ENCODE measurements at places on chromosomes 1 and 21. TPM values are rescaled to one million over a fixed set of nuclear protein-coding genes. Genes with fewer than 3 reads are reported as not detected.
A peak's percentile ranks its signal among the peaks of the same experiment; 100 is the strongest.

GRCh38 chr1:235776396-235776795 lies 90.3 kb downstream of the LYST start:
- no peak for DNase-seq

- DNase-seq: peak; percentile 88
Observed at GRCh38 chr1:20725189-20726117, 7.0 kb downstream of the SH2D5 start.

GRCh38 chr1:207463021-207463420 lies 8.9 kb downstream of the CR2 start:
- peak; percentile 15 for DNase-seq

DNA sequence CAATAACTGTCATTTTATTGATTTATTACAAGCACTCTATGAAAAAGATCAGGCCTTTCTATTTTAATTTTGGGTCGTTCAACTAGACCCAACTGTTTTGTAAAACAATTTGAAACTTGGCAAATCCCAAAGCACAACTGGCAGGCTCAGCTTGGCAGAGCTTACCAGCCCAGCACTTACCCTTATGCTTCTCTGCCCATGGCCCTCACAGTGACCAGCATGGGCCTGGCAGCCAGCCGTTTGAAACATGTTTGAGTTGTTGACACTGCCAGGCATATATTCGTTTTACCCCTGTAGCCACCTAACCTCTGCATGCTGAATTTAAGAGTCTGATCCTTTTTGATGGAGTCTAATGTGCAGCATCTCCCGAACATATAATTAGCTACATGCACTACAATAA lies 796.7 kb upstream of the ADGRL2 start:
- DNase-seq: no peak

- DNase-seq: peak; percentile 6
Observed at GRCh38 chr1:92211166-92211565, 6.5 kb upstream of the C1orf146 start.

Gene SDHB
- 169 TPM for total RNA-seq

Gene ADGRB2
- total RNA-seq: 0.83 TPM

GRCh38 chr1:235473806-235474205 lies 30.4 kb downstream of the B3GALNT2 start:
- DNase-seq: peak; percentile 41

Gene NBPF6
- total RNA-seq: not detected

DNA sequence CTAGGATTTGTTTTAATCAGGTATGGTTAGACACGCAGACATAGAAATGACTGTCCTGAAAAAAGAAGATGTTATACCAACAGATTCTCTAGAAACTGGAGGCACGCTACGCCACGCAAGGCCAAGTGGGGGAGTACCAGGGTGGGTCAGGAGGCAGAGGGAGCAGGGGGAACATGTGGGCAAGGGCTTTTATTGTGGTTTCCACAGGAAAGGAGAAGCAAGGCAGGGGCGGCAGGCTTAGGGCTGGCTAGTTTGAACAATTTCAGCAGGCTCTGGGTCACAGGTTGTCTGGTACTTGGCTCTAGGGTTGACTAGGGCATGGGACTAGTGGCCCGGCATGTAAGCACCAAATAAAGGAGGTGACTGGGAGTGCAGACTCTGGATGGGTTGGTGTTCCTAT lies 7.2 kb downstream of the MTARC2 start:
- no peak for DNase-seq

Gene MAP10
- total RNA-seq: 1.8 TPM

Gene TPTE
- not detected for total RNA-seq

- DNase-seq: no peak
Observed at GRCh38 chr1:13890766-13891165, 190.8 kb downstream of the PRDM2 start.

Gene KCNJ9
- total RNA-seq: not detected

DNA sequence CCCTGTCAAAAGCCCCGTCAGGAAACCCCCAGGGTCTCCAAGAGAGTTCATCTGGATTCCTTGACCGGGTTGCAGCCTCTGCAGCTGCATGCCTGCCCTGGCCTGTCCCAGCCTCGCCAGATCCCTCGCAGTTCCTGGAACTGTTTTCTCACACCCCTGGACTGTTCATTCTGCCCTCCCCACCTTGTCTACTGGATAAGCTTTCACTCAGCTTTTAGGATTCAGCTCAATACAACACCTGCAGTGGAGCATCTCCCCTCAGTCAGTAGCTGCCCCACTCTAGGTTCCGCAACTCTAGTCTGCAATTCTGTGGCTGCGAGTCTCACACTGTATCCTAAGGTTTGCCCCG lies 67.2 kb downstream of the FAM163A start:
- peak; percentile 6 for DNase-seq

DNA sequence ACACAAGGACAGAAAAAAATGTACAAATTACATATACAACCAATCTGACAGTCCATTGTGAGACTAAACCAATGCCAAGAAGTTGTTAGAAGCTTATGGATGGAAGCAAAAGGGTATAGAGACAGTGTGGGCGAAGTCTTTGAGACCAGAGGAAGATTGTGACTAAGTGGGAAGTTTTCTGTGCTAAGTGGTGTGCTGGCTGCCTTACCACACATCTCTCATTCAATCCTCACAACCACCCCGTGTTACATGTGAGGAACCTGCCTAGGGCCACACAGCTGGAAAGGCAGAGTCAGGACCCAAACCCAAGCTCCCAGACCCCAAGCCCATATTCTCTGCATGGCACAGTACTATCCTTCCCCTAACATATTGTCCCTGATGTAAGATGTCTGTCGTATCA lies 53.5 kb upstream of the DUSP10 start:
- no peak for DNase-seq

Gene OPN3
- total RNA-seq: 36.5 TPM

Gene SPRR2B
- not detected for total RNA-seq

Gene SHE
- not detected for total RNA-seq

- DNase-seq: no peak
Observed at GRCh38 chr21:24844671-24845070, 762.6 kb downstream of the MRPL39 start.

DNA sequence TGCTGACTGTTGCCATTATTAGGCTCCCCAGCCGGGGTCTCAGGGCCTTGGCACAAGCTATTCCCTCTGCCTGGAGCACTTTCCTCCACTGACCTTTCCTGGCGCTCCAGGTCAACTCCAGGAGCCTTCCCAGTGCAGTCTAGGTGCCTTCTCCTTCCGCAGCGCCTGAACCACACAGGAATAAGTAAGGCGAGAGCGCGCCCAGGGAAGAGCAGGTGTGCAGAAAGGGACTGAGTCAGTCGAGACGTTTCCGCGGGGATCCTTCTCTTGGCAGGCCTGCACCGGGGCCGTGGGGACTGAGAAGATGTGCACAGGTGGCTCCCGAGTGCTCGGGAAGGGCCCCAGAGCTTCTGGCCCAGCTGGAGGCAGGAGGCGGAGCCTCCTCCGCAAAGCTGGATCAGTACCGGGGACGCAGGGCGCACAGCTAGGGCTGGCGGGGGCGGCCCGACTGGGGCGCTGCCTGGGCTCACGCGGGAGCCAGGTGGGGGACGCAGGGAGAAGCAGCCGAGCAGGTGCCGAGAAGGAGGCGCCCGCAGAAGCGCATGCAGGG lies 765 bp upstream of the BMP8A start:
- DNase-seq: peak; percentile 19

DNA sequence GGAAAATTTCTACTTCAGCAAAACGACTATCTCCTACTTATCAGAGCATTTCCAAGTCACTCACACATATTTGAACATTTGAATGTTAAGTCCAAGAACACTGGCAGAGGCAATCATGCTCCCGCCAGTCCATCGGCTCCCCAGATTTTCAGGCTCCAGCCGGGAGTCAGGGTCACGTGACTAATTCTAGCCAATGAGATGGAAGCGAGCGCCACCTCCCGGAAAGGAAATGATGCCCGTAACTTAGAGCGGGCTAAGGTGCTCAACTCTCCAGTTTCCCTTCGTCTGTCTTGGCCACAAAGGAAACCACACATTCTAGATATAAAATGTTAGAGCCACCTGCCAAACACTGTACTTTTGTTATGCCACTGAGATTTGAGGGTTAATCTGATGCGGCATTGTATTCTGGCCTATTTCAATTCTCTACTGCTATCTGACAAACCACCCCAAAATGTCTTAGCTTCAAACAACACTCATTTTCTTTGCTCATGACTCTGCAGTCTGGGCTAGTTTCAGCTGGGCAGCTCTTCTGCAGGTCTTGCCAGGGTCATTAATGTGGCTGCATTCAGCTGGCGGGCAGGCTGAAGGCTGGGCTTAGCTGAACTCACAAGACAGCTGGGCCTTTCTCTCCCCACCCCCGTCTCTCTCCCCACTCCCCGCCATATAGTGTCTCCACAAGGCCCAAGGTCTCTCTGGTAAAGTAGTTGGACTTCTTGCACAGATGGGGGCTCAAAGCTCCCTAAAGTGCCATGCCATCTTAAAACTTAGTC lies 16.5 kb upstream of the LHX4 start:
- peak; percentile 10 for DNase-seq

GRCh38 chr1:12124693-12125421 lies 41.9 kb upstream of the TNFRSF1B start:
- peak; percentile 41 for DNase-seq

DNA sequence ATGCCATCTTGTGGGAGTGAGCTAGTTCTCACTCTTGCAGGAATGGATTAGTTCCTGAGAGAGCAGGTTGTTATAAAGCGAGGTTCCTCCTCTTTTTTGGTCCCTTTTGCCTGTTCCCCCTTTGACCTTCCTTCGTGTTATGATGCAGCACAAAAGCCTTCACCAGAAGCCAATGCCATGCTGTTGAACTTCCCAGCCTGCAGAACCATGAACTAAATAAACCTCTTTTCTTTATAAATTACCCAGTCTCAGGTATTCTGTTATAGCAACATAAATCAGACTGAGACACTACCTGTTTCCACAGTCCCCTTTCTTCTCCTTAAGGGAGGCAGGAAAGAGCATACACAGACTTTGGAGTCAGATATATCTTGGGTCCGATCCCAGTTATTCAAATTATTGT lies 25.6 kb downstream of the DISP3 start:
- no peak for DNase-seq

DNA sequence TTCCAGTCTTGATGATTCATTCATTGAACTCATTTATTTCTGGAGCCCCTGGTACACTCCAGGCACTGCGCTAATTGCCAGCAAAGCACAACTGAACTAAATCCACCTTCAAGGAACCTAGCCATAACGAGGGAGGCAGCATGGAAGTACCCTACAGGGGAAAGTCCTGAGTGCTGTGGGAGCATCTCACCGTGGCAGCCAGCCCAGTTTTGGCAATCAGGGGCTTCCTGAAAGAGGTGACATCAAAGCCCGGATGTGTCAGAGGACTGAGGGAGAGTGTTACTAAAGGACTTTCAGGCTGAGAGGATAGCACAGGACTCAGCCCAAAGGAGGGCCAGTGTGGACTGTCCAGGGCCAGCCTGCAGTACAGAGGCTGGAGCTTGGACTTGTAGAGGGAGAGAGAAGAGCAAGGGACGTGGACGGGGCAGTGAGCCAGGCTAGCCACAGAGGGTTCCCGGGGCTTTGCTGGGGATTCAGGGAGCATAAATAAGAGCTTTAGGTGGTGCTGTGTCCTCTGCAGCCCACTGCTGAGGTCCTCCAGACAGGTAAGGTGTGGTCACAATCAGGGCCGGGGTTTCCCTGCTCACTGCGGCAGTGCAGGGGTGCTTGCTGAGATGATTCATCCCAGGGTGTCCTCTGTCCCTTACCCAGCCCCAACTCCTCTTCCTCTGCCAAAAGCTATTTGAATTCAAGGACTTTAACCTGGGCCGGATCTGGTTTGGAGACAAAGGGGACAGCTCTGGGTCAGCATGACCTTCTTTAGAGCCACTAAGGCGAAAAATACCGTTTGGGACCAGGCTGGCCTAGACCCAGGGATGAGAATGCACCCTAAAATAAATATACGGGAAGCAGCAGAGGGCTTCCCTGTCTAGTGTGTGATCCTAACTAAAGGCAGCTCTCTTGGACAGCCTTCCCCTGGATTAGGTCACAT lies 128.3 kb downstream of the EDEM3 start:
- DNase-seq: no peak

Gene ITLN1
- total RNA-seq: not detected

DNA sequence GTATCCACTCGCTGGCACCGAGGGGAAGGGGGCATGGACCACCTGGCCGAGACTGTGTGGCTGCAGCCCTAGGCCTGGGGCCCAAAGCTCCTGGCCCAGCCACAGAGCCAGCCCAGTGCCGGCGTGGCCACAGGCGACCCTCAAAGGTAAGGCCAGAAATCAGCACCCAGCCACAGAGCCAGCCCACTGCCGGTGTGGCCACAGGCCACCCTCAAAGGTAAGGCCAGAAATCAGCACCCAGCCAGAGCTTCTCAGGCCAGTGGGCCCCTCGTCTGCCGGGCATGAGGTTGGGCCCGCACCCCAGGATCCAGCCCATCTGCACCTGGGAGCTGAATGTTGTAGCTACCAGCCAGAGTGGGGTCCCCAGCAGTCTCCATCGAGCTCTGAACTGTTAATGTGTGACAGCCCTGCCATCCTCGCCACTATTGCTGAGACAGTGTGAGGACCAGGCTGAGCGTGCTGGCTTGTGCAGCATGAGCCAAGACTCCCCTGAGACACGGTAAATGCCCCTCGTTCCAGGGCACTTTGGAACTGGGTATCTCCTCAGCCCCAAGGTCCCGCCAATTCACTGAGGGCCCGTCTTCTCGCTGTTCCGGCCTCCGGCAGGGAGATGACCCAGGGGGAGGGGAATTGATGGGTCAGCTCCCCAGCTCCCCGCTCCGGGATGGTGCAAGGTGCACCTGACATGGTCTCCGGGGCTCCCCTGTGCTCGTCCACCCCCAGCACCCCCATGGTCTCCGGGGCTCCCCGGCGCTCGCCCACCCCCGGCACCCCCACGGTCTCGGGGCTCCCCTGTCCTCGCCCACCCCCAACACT lies 4.7 kb upstream of the FTCD start:
- DNase-seq: no peak

DNA sequence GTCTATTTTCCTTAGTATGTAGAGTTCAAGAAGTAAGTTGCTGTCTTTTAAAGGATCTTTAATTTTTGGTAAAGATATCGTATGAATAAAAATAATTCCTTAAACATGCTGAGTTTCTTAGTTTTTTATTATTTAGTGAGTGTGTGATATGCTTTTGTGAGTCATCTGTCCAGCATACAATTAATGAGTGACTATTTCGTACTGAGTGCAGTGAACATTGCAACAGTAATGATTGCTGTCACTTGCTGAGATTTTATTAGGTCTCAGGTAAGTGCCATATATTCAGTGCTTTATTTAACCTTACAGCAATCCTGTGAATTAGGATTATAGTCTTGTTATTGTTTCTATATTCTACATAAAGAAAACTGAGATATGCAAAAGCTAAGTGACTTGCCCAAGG lies 22.6 kb downstream of the MIGA1 start:
- no peak for DNase-seq

GRCh38 chr1:46393510-46393909 lies 607 bp upstream of the FAAH start:
- DNase-seq: no peak

Gene ARTN
- 22.8 TPM for total RNA-seq

Gene SLC45A1
- 0.54 TPM for total RNA-seq

Gene CDCA8
- 1.0 TPM for total RNA-seq

Gene DCST2
- 0.33 TPM for total RNA-seq

- peak; percentile 85 for DNase-seq
Observed at GRCh38 chr1:155466996-155467395, 95.6 kb downstream of the ASH1L start.

Gene CASQ2
- not detected for total RNA-seq

GRCh38 chr1:204344665-204345355 lies 14.9 kb downstream of the PLEKHA6 start:
- DNase-seq: no peak

- DNase-seq: no peak
Observed at GRCh38 chr1:248165186-248165585, 9.4 kb upstream of the OR2M2 start.

GRCh38 chr1:165047994-165048393 lies 308.5 kb downstream of the LMX1A start:
- no peak for DNase-seq

Gene ABL2
- total RNA-seq: 161 TPM

GRCh38 chr1:236313427-236313826 lies 31.7 kb upstream of the ERO1B start:
- DNase-seq: no peak

All from mammary epithelial cell (primary cell).